ENCODE measurements at places on chromosomes 11 and 22.
A peak's percentile ranks its signal among the peaks of the same experiment; 100 is the strongest.

DNA sequence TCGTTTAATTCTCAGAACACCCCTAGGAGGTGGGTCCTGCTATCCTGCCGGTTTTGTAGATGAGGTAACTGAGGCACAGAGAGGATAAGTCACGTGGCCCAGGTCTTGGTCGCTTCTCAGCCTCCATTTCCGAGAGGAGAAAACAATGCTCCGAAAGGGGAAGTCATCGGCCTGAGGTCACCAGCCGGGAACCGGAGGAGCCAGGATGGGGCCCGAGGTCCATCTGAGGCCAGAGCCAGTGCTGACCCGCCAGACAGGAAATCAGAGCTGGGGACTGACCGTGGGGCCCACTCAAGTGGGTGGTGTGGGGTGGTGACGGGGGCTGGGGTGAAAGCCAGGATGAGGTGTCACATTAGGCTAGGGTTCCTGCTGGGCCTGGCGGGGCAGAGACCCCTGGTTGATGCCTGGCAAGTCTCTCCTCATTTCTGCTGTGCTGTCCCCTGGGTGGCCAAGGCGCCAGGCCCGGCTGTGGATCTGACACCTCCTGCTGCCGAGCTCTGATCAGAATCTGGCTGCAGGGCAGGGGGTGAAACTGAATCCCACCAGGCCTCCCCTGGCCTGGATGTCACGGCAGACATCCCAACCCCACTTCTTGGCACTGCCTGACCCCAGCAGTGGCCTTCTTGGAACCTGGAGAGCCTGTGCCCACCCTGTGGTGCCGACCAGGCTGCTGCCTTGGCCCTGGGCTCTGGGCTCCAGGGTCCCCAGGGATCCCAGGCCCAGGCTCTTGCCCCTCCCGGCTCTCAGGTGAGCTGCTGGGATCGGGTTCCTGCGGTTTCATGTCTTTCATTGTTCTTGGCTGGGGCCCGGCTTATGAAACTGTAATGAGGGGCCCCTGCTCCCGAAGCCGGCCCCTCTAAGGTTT is 12.0 kb downstream of the TRIOBP start:
- DNase-seq, result no peak

GRCh38 chr11:101521821-101522220 is 62.0 kb downstream of the TRPC6 start:
- no peak for DNase-seq

GRCh38 chr11:45678976-45679375 is 13.6 kb upstream of the CHST1 start:
- DNase-seq, result no peak

- DNase-seq, result no peak
These were observed 7.3 kb downstream of the CABP7 start for GRCh38 chr22:29727131-29727523.

DNA sequence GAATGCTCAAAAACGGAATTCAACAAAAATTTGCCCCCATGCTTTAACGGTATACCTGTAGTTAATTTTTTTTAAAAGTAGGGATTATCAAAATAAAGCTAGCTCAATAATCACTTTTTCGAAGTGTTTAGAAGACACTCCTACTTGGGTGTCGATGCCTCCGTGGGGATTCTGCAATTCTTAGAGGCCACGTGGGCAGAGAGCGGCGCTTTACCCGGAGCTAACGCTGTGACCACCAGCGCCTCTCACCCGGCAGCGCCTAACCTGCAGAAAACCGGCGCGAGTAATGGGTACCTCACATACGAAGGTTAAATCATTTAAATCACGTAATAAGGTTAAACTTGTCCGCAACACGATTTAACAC is 583 bp downstream of the TAF1D start:
- peak; percentile 25 for DNase-seq

GRCh38 chr22:30704978-30705377 is 10.3 kb downstream of the OSBP2 start:
- DNase-seq, result no peak
